ENCODE measurements at places on chromosomes 1 and 21.

- no peak for DNase-seq
Observed at GRCh38 chr1:207849016-207849415, 61.9 kb downstream of the CD34 start.

- DNase-seq: no peak
Observed at GRCh38 chr1:4101459-4102161, 201.5 kb upstream of the C1orf174 start.

GRCh38 chr1:105608713-105609112, 1447.8 kb upstream of the PRMT6 start:
- peak; percentile 2 for DNase-seq

GRCh38 chr1:68285046-68285445, 52.7 kb upstream of the WLS start:
- DNase-seq: no peak

- no peak for DNase-seq
Observed at GRCh38 chr1:219184337-219184736, 10.7 kb downstream of the LYPLAL1 start.

DNA sequence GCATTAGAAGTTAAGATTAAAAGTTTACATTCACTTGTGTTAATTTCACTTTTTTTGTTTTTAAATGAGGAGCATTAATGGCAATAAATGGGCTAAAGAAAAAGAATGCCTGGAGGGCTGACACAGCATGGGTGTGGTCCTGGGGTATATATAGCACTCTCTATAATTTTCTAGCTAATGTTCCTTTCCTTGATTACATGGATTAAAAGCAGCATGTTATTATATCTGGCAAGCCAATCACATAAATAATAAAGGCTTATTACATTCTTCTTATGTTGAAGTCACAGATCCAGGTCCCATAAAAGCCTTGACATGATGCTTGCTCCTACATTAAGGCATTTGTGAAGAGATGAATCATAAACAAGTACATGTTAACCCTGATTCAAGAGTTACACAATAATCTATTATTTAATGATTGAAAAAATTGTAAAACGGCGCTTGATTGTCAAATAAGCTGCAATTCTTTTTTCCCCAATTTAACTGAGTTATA, 91.4 kb downstream of the LYPLAL1 start:
- DNase-seq: no peak

DNA sequence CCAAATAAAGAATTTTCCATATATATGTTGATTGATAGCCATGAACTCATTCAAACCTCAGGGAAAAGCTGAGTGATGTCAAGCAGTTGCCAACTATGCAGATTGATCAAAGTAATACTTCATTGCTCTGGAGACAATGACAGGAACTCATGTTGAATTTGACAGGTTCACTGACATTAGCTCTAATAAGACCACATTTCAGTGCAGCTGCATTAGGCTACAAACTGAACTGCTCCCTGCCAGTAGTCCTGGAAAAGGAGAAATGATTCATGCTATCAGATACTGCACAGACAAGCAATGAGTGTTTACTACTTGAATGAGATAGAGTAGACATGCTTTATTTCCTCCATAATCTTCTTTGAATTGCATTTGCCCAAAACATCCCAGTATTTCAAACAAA, 948.4 kb downstream of the MRPL39 start:
- no peak for DNase-seq

DNA sequence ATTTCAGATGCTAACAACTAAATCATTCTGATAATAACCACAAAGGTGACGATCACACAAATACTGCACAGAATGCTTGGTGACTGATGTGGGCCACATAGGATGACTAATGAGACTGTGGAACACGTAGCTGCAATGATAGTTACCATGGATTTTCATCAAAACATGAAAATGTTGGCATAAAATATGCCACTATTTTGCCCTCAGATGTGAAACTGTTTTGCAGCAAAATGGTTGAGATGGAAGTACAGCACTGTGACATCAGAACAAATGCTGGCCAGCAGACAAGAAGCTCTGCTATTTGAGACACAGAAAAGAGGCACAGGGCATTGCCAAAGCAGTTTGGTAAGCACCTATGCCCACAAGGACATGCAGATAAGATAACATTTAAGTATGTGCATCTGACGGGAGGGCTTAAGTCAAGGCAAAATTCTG, 83.8 kb downstream of the NIBAN1 start:
- DNase-seq: peak; percentile 39

Measured in hematopoietic multipotent progenitor cell treated with erythropoietin and hydrocortisone succinate and interleukin-3 and kit ligand, for 8 days (in vitro differentiated cells).